GM23248 (cell line): ENCODE measurements at places on chromosomes 12 and 14. TPM values are rescaled to one million over a fixed set of nuclear protein-coding genes. Genes with fewer than 3 reads are reported as not detected.

DNA sequence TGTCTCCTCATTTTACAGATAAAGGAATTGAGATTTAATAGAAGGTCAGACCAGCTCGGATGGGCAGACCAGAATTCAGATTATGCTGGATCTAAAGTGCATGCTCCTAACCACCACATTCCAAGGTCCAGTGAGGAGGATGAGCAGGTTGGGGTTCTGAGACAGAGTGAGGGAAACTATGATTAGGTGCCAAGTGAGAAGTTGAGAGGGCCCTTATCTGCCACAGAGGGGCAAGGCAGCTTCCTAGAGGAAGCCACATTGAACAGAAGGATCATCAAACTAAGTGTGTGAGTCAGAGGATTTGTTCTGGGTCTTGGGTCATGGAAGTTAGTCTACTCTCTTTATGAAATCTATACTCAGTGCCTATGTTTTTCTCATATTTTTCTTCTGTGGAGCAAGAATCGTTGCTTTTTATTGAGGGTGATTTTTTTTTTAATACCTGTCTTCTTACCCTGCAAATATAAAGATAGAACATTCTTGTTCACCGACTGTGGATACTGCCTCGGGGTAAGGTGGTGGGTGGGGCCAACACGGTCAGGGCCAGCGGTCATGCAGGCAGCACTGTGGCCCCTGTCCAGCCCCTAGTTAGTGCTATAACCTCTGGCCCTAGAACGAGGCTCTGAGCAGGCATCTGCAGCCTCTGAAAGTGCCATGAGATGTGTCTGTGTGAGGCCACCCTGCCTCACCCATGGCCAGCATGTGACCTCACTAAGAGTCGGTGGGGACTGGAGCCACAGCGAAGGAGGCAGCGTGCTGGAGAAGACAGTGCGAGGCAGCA, 55.6 kb upstream of the PTHLH start:
- no peak overlapping the region for H3K27ac ChIP-seq
- no peak overlapping the region for H3K4me3 ChIP-seq
- peak; percentile 29 for DNase-seq
- peaks cover 41% of the 10 kb centered on the region for H3K4me1 ChIP-seq

Gene PMEL
- 0.38 and 0.76 TPM in 2 replicates for polyA plus RNA-seq

DNA sequence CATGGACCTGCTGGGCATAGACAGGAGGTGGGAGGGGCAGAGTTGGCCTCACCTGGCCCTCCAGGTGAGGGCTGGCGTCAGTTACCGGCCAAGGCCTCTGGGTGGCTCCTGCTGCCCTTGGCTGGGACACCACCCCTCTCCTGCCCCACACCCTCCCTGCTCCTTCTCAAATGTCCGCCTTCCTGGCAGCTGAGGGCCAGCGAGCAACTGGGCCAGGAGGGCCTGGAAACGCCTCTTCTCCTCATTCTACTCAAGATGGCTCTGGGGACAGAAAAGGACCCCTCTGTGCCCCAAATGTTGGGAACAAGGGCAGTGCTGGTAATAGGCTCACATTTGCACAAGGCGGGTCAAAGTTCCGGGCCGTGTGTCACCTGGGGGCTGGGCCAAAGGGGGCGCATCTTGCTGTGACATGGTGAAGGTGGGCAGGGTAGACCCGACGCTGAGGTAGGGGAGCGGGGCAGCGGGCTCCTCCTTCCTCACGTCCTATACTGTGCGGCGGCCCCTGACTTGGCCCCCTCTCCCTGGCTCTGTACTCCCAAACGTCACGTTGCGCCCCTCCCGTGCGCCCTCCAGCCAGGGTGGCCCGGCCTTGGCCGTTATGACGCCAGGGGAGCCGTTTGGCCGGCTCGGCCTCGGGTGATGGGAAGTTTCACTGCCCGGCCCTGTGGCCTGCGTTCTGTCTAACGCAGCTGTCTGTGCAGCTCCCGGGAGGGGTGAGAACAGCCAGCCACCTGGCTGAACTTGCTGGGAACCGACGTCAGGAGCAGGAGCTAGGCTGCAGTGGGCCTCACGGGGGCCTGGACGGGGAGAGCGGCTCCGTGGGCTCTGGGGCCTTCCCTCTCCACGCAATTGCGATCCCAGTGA, 18.0 kb upstream of the DLK1 start:
- H3K4me1 ChIP-seq: 0 out of 2 replicates have a peak, but pooled peaks cover 5% of the 10 kb centered on the region
- no peak overlapping the region for H3K4me3 ChIP-seq
- no peaks in the 10 kb centered on the region for H3K36me3 ChIP-seq
- peaks cover 43% of the 10 kb centered on the region for H3K27me3 ChIP-seq

DNA sequence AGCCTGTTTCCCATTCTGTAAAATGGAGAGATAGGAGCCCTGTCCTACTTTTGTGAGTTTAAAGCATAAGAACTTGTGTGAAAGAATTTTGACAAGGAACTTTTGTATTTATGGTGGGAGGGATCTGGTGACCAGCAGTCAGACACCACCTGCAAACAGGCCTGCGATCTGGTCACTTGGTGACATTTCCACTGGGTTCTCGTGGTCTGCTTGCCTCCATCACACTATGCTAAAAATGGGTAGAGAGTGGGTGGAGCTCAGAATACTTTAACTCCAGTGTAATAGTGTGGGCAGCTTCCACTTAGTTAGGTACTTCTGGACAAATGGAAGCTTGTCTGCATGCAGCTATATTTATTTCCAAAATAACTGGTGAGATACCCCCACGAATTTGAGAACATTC, 26.5 kb upstream of the PLXNC1 start:
- H3K4me1 ChIP-seq: no peaks in the 10 kb centered on the region
- no peak overlapping the region for H3K4me3 ChIP-seq
- peaks cover 29% of the 10 kb centered on the region for H3K27me3 ChIP-seq
- no peak overlapping the region for H3K27ac ChIP-seq

GRCh38 chr14:51392416-51392815, 152.4 kb downstream of the TMX1 start:
- no peak overlapping the region for H3K27ac ChIP-seq
- H3K27me3 ChIP-seq: no peaks in the 10 kb centered on the region
- H3K4me3 ChIP-seq: no peak overlapping the region
- DNase-seq: no peak
- peaks cover 38% of the 10 kb centered on the region for H3K4me1 ChIP-seq
